ENCODE measurements at places on chromosomes 1 and 21. TPM values are rescaled to one million over a fixed set of nuclear protein-coding genes. Genes with fewer than 3 reads are reported as not detected.

TNFSF4 gene
- 2.1 TPM for total RNA-seq

DNA sequence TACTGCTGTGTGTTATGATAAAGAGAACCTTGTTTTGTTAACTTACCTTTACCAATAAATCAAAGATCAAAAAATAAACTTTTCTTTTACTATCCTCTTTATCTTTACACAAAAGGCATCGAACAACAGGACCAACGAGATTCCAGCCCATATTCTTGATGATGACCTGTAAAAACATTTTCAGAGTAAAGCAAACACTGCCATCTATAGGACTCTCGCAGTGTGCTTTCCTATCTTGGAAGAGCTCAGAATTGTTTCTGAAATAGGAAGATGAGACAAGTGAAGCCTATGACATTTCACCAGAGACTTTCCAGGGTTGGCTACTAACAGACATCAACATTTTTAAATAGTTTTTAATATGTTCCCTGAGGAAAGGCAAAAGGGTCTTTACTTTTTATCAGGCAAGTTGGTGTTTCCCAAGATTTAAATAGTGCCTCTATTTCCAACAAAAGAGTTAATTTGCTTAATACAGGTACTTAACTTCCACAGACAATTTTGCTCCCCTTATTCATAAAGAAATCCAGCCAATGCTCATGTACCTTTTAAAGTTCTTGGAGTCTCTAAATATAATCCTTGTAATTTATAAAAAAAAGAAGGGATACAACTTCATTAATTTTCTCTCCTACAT, 7.3 kb downstream of the GLMN start:
- peak; percentile 64 for DNase-seq

DNA sequence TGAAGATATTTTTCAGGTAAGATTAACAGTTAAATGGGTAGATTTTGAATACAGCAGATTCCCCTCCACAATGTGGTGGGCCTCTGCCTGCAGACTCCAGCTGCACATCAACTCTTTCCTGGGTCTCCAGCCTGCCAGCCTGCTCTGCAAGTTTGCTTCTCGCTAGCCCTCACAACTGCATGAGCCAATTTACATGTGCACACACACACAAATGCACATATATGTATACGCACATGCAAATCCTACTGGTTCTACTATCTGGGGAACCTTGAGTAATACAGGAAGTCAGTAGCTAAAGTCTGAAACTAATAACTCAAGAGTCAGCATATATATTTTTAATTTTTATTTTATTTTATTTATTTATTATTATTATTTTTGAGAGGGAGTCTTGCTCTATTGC, 34.8 kb upstream of the QSOX1 start:
- DNase-seq, result no peak

- DNase-seq, result peak; percentile 67
Measured at GRCh38 chr1:1355416-1355815, 2.9 kb downstream of the MXRA8 start.

DNA sequence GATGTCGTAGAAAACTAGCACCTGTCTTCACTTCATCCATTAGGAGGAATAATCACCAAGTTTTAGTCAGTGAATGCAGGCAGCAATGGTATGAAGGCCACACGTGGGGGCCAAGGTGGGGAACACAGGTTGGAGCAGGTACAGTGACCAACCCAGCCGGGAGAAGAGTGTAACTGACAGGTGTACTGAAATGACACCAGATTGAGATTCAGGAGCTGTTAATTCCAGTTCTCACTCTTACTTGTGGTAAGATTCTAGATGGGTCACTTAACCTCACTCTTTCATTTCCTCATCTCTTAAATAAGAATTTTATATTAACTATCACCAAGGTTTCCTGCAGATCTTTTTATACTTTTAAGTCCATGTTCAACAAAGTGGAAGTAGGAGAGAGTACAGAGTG, 206.2 kb upstream of the PTBP2 start:
- DNase-seq, result no peak
